ENCODE measurements at places on chromosomes 11 and 22.

GRCh38 chr22:19878461-19879245 is 24.0 kb upstream of the GNB1L start:
- no peak for DNase-seq

GRCh38 chr11:68311160-68312116 is 953 bp upstream of the LRP5 start:
- peak; percentile 39 for DNase-seq

DNA sequence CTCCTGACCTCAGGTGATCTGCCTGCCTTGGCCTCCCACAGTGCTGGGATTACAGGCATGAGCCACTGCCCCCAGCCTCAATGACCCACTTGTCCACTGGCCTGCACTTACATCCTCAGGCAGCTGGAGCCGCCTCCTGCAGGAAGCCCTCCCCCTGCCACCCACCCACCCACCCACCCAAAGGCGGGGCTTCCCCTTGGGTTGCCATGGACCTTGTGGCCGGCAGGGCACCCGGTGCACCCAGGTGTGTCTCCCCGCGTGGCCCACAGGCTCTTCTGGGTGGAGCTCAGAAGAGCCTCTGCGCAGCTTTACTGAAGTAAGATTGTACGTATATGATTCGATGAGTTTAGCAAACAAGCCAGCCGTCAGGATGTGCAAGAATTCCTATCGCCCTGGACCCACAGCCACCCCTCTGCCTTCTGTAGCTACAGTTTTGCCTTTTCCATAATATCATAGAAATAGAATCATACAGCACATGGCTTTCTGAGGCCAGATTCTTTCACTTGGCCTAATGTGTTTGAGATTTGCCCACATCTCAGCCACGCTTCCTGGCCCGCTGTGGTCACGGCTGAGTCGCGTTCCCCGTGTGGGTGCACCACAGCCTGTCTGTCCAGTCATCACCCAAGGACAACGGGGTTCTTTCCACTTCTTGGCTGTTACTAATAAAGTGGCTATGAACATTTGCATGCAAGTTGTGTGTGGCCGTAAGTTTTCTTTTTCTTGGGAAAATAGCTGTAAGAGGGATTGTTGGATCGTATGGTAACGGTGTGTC is 5.3 kb upstream of the BRSK2 start:
- no peak for DNase-seq

GRCh38 chr11:126585388-126585773 is 229.9 kb downstream of the ST3GAL4 start:
- no peak for DNase-seq

- DNase-seq: no peak
These were observed 12.0 kb upstream of the P2RY6 start for GRCh38 chr11:73260127-73260457.
